GM10248 (cell line): ENCODE measurements at places on chromosomes 13 and 19.

DNA sequence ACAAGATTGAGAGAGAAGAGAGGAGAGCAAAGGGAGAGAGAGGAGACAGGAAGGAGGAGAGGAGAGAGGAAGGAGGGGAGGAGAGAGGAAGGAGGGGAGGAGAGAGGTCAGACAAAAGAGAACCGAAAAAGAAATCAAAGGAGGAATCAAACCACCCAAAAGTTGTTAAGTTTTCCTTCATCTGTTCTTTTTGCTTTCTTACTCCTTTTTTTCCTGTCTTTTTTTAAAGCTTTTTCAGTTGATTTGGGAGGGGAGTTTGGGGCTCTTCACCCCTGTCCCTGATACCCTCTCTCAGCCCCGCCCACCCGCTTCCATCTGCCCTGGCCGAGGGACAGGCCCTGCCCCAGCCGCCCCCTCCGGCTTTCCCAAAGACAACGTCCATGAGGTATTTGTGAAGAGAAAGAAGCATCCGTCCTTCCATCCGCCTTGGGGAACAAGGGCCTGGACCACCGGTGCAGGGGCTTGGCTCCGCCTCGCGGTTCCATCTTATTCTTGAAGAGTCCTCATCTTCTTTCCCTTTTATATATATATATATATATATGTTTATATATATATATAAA is 13.3 kb downstream of the ZNF574 start:
- DNase-seq: no peak

- peak; percentile 37 for DNase-seq
Measured at GRCh38 chr13:99617474-99618255, 116.4 kb downstream of the TM9SF2 start.

GRCh38 chr19:17830567-17831418 is 9.5 kb upstream of the INSL3 start:
- DNase-seq: peak; percentile 64

- no peak for DNase-seq
Measured at GRCh38 chr19:49639401-49640112, 386 bp downstream of the RRAS start.

GRCh38 chr13:110617321-110618072 is 2.2 kb downstream of the NAXD start:
- DNase-seq: no peak

GRCh38 chr13:45336025-45336800 is 4.8 kb downstream of the TPT1 start:
- no peak for DNase-seq

DNA sequence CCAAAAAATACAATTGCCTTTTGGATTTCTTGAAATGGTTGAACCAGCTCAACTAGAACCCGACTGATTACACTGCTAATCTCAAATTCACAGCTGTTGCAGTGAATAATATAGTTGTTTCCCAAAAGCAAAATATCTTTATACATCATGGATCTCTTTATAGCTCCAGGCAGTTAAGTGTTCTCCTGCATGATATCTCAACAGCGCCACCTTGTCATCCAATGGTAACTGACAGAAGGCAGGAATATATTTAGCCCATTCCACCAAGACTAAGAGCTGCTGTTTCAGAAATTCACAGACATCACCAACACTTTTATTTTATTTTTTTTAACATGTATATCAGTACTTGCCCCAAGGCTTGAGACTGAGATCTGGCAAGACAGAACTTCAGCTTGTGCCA is 1141.0 kb upstream of the PRR20A start:
- no peak for DNase-seq

GRCh38 chr19:305240-306150 is 14.3 kb upstream of the PLPP2 start:
- DNase-seq: no peak

DNA sequence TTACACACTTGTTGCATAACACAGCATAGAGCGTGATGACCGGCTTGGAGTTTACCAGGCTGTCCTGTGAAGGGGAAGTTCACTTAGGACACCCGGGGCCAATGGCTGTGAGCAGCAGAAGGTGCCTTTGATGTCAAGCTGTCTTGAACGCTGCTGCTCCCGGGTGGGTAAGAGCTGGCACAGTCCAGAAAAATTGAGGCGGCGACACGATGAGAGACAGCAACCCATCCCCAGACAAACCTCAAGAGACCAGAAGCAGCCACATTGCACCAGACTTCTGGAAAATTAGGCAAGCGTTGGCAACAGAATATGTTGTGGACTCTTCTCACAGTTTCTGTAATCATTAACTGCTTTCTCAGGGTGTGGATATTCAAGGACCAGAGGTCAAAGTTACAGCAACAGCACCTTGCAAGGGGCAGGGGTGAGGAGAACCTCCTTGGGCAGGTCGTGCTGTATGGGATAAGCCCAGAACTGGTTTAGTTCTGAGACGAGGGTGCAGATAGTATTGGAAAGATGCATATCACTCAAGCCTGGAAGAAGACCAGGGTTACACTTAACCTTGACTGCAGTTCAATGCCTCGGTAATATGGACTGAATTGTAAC is 10.1 kb downstream of the NFILZ start:
- no peak for DNase-seq

GRCh38 chr19:29576761-29577648 is 29.1 kb upstream of the POP4 start:
- DNase-seq: peak; percentile 62

DNA sequence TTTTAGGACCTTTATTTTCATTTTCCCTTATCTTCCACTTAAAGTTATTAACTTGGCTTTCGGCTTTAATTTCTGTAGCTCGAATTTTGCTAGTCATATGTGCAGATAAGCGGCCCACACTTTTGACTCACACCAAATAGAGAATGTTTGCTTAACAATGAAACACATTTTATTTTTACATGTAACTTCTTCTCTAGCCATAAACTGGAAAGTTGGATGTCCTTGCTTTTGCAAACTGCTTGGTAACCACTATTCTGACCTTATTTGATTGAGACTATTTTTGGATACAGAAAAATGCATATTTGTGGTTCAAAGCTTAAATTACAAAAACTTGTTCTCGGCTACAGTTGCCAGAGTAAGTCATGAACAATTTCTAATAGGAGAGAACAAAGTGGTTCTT is 600.0 kb downstream of the KCTD12 start:
- no peak for DNase-seq

- peak; percentile 19 for DNase-seq
Measured at GRCh38 chr13:39682788-39683187, 27.3 kb downstream of the COG6 start.

- DNase-seq: no peak
Measured at GRCh38 chr19:58054901-58055874, 3.9 kb upstream of the ZNF135 start.

- DNase-seq: no peak
Measured at GRCh38 chr13:66407128-66407527, 823.0 kb downstream of the PCDH9 start.

DNA sequence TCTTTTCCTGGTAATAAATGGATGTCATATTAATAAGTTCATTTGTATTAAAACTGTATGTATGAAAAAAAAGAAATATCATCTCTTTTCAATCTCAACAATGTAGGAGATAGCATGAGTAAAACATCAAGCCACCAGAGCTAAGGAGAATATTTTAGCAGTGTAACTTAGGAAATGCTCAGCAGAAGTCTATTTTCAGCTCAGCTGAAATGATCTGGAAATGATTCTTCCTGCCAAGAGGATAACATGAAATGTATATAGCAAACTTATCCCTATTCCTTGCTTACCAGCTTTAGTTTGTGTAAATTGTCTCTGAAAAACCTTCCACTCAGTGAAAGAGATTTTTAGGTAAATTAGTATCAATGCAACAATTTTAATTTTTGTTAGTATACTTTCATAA is 1194.4 kb downstream of the SLITRK1 start:
- no peak for DNase-seq

DNA sequence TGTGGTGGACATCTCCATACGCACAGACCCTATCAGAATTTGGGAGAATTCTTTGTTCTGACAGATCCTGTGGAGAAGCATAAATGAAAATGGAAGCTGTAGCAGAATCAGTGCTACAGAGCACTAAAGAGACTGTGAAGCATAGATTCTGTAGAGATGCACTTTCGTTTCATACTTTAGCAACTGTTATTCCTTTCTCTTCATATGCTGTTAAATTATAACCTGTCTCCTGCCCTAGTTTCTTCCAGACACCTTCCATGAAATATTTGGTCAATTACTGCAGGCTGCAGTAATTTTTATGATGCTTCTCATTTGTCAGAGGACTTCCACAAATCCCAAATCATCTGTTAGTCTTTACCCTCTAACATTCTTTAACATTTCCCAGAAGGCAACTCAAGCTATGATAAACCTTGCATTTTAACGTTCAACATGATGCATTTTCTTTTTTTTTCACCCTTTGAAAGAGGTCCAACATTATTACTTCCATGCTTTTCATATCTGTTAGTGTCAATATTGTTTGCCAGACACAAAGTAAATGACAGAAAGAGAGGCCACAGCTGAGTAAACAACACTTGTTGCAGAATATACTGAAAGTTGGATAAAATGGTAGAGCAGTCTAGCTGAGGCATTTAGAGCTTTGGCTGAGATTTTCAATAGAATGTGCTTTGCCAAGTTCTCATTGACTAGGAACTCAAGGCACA is 412.7 kb downstream of the LMO7 start:
- no peak for DNase-seq

- DNase-seq: no peak
Measured at GRCh38 chr19:53183146-53183764, 9.9 kb downstream of the ZNF665 start.

DNA sequence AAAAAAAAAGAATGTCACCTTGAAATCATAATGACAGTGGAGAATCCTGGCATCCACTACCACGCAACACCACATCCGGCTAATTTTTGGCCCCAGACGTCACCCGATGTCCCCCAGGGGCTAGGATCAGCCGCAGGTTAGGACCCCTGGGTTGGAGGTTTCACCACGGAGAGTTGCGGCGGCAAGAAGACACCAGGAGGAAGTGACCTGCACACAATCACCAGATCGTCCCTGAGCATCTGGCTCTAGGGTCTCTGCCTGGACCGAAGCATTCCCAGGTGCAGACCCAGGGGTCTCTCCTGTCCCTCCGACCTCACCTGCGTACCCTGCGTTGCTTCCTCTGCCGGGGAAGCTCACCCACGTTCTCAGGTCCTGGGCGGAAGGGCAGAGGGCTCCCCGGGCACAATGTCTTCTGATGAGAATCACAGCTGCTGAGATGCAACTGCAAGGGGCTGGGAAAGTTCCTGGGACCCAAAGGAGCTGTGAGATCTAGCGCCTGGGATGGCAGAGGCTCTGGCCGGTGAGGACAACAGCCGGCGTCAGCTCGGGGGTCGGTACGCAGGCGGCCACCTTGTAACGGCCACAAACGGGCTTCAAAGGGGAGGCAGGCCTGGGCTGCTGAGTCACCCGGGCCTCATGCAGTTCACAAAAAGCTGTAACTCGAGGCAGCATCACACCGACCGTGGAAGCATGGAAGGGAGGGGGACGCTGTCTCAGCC is 111.2 kb downstream of the GADD45B start:
- no peak for DNase-seq

- no peak for DNase-seq
Measured at GRCh38 chr13:21149568-21149967, 26.8 kb downstream of the SKA3 start.

DNA sequence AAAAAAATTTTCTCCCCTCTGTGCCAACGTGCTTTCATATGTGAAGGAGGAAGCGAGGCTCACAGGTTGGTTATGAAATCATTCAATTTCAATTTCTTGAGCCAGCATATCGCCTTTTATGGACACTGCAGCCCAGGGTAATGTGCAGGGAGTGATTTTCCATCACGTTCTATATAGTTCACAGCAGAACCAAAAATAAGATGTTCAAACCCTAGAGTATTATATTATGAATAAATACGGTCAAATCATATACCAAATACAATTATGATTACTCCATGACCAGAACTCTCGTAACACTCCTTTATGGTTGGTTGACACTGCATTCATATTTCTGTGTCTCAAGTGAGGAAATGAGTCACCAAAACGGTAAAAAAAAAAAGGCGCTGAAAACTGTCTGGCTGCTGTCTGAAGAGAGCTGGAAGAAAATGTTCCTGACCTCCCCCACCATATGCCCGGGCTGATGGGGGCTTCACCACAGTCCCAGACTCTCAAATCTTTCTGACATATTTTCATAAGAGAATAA is 75.8 kb upstream of the UBAC2 start:
- DNase-seq: peak; percentile 45

DNA sequence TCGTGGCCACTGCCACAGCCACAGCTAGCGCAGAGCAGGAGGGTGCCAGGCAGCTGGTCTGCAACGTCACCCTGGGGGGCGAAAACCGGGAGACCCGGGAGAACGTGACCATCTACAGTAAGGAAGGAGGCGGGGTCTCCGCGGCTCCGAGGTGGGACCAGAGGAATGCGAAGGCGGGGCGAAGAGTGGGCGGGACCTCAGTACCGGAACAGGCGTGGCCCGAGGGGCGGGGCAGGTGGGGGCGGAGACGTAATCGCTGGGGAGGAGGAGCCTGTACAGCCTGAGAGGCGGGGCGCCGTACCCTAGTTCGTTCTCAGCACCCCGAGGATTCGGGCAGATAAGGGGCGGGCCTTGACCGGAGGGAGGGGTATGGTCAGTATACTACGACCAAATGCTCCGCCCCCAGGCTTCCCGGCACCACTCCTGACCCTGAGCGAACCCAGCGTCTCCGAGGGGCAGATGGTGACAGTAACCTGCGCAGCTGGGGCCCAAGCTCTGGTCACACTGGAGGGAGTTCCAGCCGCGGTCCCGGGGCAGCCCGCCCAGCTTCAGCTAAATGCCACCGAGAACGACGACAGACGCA is 2.5 kb downstream of the ICAM5 start:
- peak; percentile 91 for DNase-seq

DNA sequence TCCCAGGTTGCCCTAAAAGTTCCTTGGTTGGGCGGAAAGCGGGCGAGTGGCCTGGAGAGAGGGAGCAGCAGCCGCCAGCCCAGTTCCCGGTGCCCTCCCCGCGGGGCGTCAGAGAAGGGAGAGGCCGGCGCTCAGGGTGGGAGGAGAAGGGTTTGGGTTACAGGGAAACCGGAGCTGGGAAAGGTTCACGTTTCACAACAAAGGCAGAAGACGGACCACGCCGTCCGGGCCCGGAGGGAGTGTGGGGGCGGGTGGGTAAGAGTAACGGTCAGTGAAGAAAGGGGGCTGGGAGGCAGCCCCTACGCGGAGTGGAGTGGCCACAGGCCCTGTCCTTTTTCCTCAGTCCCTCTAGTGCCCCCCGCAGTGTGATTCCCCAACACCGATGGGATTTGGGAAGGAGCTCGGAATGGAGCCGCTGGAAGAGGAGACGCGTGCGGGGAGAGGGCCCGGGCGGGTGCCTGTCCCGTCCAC is 1.6 kb downstream of the SIX5 start:
- DNase-seq: no peak

DNA sequence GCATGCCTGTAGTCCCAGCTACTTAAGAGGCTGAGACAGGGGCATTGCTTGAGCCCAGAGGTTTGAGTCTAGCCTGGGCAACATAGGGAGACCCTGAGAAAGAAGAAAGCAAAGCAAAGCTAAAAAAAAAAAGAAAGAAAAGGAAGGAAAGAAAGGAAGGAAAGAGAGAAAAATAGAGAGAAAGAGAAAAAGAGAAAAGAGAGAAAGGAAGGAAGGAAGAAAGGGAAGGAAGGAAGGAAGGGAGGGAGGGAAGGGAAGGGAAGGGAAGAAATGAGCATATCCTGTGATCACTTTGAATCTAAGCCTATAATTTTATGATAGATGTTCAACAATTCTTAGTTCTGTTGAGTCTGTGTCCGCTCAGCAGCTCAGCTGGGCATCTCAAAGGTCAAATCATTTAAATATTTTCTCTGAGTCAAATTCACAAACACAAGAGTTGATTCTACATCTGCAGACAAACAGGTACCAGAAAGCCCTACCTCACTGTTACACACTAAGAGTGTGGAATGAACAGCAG is 70.4 kb downstream of the SUCLA2 start:
- no peak for DNase-seq

GRCh38 chr19:45476304-45476703 is 8.5 kb downstream of the FOSB start:
- no peak for DNase-seq

- DNase-seq: no peak
Measured at GRCh38 chr13:96243376-96243775, 153.5 kb downstream of the HS6ST3 start.
